Epithelial cell of prostate (primary cell): ENCODE measurements at places on chromosomes 1 and 21.

- DNase-seq = no peak
Observed at GRCh38 chr1:159077120-159077961, 775 bp upstream of the AIM2 start.

DNA sequence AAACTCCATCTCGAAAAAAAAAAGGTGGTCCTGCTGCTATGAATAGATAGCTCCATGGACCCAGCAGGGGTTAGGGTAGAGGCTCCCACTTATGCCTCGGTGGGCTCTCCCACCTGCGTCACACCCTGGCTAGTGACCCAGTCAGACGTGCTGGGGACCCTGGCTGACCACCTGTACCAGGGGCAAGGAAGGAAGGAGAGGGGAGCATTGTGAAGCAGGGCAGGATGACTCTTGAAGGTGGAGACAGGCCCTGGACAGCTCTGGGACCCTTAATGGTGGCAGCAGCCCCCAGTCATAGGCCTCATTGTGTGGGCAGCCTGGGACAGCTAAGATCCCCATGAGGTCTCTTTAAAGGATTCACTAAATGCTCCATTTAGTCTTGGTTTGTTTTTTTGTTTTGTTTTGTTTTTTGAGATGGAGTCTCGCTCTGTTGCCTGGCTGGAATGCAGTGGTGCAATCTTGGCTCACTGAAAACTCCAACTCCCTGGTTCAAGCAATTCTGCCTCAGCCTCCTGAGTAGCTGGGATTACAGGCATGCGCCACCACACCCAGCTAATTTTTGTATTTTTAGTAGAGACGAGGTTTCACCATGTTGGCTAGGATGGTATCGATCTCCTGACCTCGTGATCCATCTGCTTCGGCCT lies 10.4 kb upstream of the SNAPIN start:
- no peak for DNase-seq

- no peak for DNase-seq
Observed at GRCh38 chr1:53128401-53128800, 14.0 kb downstream of the SLC1A7 start.

DNA sequence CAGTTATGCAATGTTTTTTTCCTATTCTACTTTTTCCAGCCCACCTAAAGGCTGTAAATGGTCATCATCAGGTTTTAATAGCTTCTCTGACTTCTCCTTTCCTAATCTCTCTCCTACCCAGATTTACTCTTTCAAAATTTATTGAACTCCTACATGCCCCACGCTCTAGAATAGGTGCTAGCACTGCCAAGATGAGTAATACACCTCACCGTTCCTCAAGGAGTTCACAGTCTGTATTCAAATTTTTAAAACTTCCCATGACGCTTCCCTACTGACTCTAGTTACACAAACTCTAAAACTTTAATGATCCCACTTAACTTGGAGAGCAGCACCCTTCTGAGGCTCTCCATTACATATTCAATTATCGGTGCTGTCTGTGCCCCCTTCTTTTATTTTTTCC lies 51.6 kb downstream of the ALG14 start:
- no peak for DNase-seq

DNA sequence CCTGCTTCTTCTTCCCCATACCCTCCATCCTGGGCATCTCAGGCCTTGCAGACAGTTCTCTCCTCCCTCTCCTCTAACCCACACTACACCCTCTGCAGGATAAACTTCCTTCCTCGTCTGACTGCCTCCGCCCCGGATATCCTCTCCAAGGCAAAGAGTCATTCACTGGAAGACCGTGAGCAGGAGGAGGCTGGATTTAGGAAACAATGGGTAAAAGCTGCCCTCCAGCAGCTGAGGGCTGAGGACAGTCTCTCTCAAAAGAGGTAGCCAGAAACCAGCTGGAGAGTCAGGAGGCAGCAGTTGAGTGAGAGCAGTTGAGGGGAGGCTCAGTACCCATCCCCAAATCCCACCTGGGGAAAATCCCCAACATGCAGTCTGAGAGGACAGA lies 1.4 kb downstream of the CSRP1 start:
- DNase-seq = no peak

- DNase-seq = no peak
Observed at GRCh38 chr1:18820791-18821641, 38.4 kb downstream of the TAS1R2 start.

DNA sequence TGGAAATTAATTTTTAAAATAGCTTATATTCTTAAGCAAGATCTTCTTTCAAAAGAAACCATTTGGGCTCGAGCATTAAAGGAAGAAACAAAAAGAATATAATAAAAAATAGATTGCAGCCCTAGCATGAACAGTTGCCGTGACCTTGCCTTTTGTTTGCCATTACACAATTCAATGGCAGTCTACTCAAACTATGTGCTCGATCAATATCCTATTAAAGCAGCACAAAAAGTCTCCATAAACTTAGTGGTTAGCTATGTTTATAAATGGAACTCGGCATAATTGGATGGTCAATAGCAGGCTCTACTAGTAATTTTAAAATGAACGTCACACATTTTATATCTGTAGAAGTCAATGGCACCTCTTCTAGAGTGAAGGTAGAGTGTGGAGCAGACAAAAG lies 256.5 kb downstream of the NFIA start:
- no peak for DNase-seq

GRCh38 chr1:165633614-165634013 lies 2.6 kb downstream of the MGST3 start:
- no peak for DNase-seq

GRCh38 chr1:226274138-226274537 lies 34.8 kb downstream of the LIN9 start:
- no peak for DNase-seq

DNA sequence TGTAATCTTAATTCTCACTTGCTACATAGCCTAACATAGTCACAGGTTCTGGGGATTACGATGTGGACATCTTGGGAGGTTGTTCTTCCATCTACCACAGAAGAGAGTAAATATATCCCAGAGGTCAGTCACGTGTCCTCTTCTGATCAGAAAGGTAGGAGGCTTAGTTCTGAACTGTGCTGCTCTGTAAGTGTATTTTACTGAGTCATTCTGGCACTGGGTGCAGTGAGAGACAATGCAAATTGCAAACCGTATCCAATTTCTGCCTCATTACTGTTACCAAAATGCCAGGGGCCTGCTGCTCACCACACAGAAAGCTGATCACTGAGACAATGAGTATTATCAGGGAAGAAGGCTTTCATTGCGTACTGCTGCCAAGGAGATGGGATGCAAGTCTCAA lies 104.0 kb downstream of the GABPA start:
- no peak for DNase-seq

- peak; percentile 24 for DNase-seq
Observed at GRCh38 chr1:150813028-150813707, 5.1 kb upstream of the CTSK start.

DNA sequence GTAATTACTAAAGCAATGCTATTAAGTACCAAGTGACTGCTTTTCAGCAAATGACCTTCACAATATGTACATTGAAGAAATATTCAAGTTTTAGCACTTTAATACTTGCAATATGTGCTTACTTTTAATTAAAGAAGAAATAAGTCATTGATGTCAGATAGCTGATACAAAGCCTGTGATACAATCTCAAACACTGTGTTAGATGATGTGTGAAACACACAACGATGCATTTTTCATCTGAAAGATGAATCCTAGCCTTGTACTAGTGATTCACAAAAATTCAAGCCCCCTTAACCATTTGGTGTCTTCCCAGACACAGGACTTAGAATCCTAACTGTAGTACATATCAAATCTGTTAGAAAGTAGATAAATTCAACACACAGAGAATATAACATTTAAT lies 724.1 kb upstream of the ADAMTS5 start:
- DNase-seq = no peak

DNA sequence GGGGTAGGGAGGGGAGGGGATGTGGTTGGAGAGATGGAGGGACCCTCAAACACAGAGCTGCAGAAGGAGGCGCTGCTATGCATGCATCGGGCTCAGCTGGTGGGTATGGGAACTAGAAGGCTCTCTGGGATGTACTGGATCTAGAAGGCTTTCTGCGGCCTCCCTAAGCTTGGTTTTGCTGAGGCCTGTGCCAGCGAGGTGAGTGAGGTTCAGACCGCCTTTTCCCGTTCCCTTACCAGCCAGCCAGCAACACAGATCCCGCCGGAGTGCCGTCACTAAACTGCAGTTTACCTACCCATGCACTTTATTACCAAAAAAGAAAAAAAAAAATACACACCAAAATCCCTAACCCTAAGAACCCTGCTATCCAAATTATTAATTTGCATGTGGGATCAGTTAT lies 180.2 kb downstream of the PRDM16 start:
- no peak for DNase-seq

GRCh38 chr1:44030605-44031251 lies 534 bp downstream of the SLC6A9 start:
- no peak for DNase-seq
